Camera-type eye (tissue), 1 donor: ENCODE measurements at places on chromosomes 11 and 22. TPM values are rescaled to one million over a fixed set of nuclear protein-coding genes. Genes with fewer than 3 reads are reported as not detected.

The TRIM51 gene
- not detected for total RNA-seq

The MPZL3 gene
- total RNA-seq = 3.5 TPM

The OR6A2 gene
- 0.55 TPM for total RNA-seq

The OR4D5 gene
- not detected for total RNA-seq

The MIOX gene
- total RNA-seq = not detected

The ZNF215 gene
- 2.1 TPM for total RNA-seq

The HINFP gene
- total RNA-seq = 24.4 TPM

The TNNI2 gene
- 103 TPM for total RNA-seq

The IGF2 gene
- 458 TPM for total RNA-seq

The BLID gene
- 8.5 TPM for total RNA-seq

The SLC7A4 gene
- total RNA-seq = 0.27 TPM

The AIFM3 gene
- total RNA-seq = 26.3 TPM

The RIMBP3C gene
- total RNA-seq = 1.2 TPM

The PTPN5 gene
- total RNA-seq = 3.8 TPM

The MMP8 gene
- total RNA-seq = not detected
